ENCODE measurements at places on chromosomes 12 and 14.

DNA sequence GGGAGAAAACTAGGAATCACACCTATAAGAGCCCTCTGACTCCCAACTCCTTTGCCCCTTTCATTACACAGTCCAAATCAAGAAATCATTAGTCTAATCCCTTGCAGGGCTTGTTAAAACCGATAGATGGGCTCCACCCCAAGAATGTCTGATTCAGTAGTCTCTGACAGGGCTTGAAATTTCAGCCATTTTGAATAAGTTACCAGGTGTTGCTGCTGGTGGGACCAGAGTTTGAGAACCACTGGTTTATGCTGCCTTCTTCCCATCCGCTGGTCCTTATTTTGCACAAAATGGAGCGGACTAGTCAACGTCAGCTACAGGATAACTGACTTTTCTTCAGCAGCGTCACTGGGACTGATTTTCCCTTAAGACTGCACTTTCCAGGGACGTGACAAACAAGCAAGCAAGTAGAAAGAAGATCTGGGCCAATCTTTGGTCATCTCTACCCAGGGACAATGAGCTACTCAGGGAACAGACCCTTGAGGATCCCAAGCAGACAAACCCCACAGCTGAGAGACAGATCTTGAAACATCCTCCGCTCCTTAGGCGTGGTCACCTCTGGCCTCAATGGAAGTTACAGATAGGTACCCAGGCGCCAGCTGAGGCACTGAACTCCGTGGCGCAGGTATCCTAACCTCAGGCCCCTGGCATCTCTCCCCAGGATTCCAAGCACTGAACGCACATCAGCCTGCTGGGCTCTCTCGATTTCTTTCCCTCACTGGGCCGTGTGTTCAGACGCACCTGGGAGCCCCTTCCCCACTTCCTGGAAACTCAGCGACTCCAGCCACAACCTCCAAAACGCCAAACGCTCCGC, 900 bp downstream of the KCTD10 start:
- DNase-seq: no peak

- no peak for DNase-seq
Observed at GRCh38 chr12:86929962-86930361, 673.8 kb upstream of the MGAT4C start.

DNA sequence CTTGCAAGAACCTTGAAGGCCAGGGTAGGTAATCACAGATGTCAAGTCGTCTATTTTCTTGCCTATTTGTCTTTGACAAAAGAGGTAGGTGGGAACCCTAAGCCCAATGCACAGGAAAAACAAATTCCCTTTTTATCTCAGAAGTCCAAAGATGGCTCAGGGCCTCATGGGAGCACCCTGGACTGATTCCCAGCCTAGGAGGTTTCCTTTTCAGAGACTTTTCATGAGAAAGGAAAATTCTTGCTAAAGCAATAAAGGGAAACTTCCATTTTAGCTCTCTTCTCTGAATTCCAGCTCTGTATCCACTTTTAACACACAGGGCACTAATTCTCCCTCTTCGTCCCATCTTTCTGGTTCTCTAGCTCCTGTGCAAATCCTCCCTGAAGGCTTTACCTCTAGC, 1.2 kb downstream of the ZNF641 start:
- DNase-seq: no peak

DNA sequence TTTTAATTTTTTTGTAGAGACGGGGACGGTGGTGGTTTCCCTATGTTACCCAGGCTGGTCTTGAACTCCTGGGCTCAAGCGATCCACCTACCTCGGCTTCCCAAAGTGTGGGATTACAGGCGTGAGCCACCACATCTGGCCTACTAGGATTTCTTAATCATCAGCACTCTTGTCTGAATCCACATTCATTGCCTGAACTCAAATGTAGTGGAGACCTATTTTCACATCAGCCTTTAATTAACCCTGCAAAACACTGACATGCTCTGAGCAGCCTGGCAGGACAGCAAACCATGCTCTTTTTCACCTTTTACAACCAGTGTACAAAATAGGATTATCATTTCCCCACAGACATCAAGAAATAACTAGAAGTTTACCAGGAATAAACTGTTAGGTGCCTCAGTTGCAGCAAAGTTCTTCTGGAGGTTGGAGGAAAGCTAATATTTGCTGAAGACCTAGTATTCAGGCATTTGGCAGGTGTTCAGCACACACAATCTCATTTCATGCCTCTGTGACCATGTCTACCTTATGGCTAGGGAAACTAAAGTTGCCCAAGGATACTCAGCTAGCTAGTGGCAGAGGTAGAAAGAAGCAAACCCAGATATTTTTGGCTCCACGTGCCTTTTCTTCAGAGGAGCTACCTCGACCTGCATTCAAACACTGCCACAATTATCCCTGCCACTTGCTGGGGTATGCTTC, 37.7 kb downstream of the CFL2 start:
- no peak for DNase-seq

DNA sequence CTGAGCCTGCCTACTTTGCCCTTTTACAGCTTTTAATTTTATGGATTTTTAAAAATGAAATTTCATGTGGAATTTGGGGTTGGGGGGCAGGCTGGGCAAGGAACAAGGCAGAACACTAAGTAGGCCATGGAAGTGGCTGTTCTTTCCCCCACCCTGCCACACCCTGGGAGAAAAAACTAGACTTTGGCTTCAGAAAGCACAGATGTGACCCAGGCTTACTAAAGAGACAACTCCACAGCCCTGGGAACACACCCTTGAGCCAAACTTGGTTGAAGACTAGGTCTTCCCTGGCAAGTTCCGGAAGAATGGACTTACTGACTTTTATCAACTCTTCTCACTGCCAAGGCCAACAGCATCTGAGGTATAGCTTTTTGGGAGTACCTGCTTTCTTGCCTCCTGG, 40.3 kb downstream of the BAZ2A start:
- no peak for DNase-seq

DNA sequence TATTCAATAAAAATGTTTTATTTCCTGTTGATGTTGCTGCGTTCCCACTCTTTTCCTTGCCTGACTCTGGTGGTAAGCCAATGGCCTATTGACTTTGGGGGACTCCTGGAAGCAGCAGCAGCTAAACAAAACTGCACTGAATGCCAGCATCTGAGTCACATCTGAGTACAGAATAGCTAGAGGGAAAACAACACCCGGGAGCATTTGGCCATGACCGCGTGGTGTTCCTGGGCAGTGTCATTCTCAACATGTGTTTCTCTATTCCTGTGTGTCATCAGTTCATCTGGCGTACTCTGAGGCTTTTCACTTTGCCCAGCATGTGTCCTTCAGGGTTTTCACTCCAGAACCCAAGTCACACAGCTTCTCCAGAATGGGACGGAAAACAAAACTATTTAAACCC, 238.8 kb downstream of the PAWR start:
- DNase-seq: no peak

GRCh38 chr14:31068235-31068634, 42.1 kb upstream of the STRN3 start:
- DNase-seq: no peak

DNA sequence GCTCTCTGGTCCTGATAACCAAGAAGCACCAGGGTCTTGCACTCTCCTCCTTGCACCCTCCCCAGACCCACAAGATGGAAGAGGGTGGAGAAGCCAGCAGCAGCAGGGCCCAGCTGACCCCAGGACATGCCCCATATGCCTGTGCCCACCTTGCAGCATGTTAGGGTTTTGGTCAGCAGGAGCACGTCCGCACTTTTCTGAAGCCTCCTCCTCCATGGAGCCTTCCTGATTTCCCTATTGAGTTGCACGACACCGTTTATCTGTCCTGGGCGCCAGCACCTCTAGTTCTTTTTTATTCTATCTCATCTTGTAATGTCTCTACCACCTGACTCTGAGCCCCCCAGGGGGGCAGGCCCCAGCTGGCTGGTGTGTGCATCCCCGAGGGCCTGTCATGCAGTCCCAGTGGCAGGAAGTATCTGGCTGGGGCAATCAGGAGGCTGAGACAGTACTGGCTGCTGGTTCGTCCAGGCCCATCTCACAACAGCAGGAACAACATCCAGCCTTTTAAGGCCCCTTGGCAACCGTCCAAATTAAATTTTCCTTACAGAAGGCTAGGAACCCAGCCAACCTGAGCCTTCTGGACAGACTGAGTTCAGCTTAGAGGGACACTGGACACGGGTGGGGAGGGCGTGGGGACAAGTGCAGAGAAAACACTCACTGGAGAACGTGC, 39.6 kb downstream of the CCDC85C start:
- DNase-seq: no peak

- no peak for DNase-seq
Observed at GRCh38 chr14:64763801-64764621, 59.8 kb downstream of the PLEKHG3 start.

DNA sequence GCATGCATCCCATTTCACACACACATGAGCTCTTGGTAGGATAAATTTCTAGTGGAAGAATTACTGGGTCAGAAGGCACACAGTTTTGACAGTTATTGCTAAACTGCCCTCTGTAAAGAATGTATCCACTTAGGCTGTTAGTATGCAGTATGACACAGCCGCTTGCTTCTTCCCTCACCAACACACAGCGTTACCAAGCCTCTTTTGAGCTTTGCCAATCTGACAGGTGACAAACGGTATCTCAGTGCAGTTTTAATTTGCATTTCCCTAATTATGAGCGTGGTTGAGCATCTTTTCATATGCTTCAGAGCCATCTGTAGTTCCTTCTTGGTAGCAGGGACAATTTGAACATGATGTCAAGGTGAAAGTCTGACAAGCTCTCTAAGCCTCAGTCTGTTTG, 42.9 kb downstream of the HRK start:
- DNase-seq: no peak

DNA sequence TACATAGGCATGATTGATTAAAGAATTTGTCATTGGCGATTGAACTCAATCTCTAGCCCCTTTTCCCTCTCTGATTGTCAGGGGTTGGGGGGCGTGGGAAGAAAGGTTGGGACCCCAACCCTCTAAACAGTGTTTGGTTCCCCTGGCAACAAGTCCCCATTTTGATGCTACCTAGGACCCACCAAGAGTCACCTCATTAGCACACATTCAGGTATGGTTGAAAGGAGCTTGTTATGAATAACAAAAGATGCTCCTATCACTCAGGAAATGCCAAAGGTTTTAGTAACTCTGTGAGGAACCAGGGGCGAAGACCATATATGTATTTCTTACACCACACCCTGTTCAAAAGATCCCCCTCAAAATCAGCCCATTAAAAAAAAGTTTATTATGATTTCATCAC, 14.3 kb downstream of the RNF212B start:
- no peak for DNase-seq

- DNase-seq: peak; percentile 53
Observed at GRCh38 chr12:111451649-111452129, 46.0 kb downstream of the SH2B3 start.

GRCh38 chr12:52726451-52726850, 23.1 kb upstream of the KRT77 start:
- DNase-seq: no peak

DNA sequence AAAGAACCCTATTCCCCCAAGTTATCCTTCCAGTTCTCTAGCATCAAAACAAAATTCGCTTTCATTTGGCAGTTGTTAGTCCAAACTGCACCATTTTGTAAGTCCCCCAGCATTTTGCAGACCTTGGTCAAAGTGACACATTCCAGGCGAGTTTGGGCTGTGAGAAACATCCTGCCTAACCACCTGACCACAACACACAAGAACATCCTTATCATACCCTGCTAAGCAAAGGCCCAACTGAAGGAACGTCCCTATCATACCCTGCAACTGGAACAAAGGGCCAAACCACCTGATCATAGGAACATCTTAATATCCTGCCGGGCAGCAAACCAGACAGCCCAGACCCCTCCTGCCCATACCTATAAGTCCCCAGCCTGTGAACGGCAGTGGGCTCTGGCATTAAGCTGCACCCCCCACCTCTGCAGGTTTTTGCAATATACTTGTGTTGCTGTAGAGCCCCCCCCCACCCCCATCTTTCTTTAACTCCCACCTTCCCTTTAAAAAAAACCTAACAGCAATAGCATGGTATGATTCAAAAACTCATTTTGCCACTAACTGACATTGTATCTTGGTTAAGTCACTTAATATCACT, 2.7 kb downstream of the PCNX4 start:
- no peak for DNase-seq

DNA sequence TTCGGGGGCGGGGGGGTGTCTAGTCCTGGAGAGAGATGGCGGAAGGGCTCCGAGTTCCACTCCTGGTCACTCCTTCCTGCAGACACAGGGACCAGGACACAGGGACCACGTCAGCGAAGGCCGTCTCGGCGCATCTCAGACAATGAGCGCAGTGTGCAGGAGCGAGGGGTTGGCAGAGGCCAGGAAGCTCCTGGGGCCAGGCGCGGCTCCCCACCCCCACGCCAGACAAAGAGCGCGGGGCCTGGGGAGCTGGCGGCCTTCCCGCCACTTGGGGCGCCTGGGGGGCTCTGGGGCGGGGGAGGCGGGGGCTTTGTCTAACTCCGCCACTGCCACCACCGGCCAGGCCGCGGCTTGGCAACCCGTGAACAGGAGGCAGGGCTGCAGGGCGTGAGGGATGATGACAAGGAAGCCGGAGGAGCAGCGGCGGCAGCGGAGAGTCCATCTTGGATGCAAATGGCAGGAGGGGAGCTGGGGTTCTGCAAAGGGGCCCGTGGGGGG, 2.2 kb downstream of the CDK2AP1 start:
- no peak for DNase-seq

GRCh38 chr14:100786131-100786530, 39.8 kb upstream of the MEG3 start:
- DNase-seq: no peak

DNA sequence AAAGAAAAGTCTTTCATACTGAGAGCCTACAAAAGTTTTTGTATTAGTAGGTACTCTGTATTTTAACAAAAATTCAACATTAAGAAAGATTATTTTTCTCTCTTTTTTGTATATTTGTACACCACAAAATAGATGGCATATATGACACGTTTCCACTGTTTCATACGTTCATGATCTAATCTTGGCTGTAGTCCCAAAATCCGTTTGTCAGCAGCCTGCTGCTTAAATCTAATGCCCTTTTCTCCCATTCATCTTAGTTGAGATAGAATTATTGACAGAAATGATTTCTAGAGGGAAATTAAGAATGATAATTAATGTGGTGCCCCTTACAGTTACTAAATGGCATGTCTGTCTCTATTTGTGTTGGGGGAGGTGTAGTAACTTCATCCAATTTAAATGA, 140.7 kb upstream of the NOVA1 start:
- no peak for DNase-seq

DNA sequence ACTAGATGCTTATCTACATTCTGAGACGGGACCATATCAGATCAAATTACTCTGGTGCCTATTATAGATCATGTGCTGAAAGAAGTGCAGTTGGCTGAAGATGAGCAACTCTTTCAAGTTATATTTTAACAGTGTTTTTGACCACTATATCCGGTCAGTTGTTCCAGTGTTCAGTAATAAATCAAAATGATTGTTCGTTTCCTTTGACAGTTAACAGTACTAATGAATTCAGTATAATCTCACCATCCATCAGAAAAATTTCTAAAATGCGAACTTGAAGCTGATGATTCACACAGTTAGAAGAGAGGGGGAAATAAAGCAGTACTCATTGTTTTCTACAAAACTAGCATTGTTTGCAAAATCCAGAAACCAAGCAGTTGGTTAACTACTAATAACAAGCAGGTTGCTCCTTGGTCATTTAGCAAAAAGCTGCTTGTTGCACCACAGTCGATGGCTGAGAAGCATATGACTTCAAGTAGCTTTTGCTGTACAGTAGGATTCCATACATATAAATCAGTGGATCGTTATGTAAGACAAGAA, 2.3 kb downstream of the RPS6KA5 start:
- DNase-seq: no peak
